ENCODE measurements at places on chromosomes 5 and 9.

- no peak for DNase-seq
Measured at GRCh38 chr5:127423173-127423798, 94.2 kb upstream of the PRRC1 start.

DNA sequence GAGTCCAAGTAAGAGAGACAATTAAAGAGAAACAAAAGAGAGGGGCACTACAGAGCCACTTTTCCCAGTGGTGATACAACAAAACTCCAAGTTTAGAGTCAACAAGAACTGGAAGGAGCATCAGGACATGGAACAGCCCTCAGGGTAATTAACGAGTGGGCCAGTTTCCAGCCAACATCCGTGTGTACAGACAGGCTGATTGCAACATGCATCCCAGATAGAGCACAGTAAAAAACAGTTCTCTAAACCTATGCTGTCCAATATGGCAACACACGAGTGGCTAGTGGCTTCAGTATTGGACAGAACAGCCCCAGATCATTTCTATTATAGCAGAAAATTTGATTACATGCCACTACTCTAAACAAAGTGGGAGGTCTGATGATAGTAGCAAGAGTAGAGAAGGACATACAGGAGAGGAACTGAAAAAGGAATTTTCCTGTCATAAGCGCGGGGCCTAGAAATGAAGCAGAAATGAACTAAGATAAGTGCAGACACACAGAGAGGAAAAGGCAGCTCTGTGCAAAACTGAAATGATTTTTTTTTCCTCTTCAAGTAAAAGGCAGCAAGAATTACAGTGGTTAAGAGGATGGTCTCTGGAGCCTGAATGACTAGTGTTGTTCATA, 175.6 kb upstream of the CCNG1 start:
- no peak for DNase-seq

DNA sequence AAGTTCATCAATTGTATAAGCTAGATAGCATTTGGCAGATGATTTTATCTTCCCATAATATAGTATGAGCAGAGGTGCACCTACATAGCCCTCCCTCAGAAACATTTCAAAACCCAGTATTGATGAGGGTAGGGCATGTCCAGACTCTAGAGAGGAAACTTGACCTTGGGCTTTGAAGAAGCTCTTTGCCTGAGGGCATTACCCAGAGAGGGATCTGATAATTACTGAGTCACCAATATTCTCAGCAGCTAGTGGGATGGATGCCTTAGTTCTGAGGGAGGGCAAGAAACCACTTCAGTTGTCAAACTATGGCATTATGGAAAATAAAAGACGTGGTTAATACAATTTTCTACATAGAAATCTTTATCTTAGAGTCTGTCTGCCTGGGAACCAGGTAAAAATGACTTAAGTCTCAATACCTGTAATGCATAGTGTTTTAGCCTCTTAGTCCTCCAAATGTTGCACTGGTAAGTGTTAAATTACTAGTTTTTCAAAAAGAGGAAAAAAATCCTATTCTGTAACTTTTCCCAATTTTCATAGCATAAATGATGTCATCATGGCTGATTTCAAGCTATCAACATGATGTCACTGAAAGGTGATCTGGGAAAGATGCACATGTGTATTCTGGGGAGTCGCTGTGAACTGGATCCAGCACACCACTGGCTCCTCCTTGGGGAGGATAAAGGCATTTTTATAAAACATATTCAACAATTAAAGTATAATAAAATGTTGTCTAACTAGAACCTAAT, 809.0 kb downstream of the KCTD16 start:
- no peak for DNase-seq

GRCh38 chr9:110620726-110621125, 41.2 kb upstream of the SVEP1 start:
- no peak for DNase-seq

- no peak for DNase-seq
Measured at GRCh38 chr5:191036-191948, at the start of gene LRRC14B. TSS of gene LRRC14B (plus strand) at chr5:191495. CDS start at chr5:191539, 44 bp downstream.

- no peak for DNase-seq
Measured at GRCh38 chr9:137189297-137190295, 1.1 kb downstream of the SSNA1 start.

GRCh38 chr9:125049212-125050049, 93.9 kb downstream of the SCAI start:
- DNase-seq: no peak

DNA sequence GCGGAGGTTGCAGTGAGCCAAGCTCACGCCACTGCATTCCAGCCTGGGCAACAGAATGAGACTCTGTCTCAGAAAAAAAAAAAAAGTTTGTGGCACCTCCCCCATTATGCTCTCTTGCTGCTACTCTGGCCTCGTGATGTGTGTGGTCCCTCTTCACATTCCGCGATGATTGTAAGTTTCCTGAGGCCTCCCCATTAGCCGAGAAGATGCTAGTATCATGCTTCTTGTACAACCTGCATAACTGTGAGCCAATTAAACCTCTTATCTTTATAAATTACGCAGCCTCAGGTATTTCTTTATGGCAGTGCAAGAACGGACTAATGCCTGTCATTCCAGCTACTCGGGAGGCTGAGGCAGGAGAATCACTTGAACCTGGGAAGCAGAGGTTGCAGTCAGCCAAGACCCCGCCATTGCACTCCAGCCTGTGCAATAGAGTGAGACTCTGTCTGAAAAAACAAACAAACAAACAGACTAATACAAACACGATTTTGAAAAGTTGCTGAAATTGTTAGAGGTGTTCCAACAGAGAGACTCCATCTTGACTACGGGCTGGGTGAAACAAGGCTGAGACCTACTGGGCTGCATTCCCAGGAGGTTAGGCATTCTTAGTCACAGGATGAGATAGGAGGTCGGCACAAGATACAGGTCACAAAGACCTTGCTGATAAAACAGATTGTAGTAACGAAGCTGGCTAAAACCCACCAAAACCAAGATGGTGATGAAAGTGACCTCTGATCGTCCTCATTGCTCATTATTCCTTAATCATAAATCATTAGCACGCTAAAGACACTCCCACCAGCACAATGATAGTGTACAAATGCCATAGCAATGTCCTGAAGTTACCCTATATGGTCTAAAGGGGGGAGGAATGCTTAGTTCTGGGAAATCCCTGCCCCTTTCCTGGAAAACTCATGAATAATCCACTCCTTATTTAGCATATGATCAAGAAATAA, 8.3 kb upstream of the AFF4 start:
- DNase-seq: no peak
